NK-92 treated with Interleukin-12 subunit alpha and Interleukin-12 subunit beta, amount 100 ng/mL, for 24 hours (cell line): ENCODE measurements at places on chromosomes 5 and 9.

- no peak for DNase-seq
Measured at GRCh38 chr9:32326146-32326545, 58.3 kb upstream of the ACO1 start.

DNA sequence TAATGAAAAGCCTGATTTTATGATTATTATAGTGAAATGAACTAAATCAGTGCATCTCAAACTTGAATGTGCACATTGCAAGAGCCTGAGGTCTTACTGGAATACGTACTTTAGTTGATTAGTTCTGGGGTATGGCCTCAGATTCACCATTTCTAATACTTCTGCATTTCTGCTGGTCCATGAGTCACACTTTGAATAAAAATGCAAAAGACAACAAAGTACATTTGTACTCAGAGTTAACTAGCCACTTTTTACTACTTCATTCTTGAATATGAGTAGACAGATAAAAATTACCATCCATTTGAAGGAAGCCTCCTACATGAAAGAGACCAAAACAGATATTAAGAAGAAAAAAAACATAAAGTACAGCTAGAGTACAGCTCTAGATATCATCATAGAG, 27.1 kb upstream of the PRR16 start:
- DNase-seq: no peak

DNA sequence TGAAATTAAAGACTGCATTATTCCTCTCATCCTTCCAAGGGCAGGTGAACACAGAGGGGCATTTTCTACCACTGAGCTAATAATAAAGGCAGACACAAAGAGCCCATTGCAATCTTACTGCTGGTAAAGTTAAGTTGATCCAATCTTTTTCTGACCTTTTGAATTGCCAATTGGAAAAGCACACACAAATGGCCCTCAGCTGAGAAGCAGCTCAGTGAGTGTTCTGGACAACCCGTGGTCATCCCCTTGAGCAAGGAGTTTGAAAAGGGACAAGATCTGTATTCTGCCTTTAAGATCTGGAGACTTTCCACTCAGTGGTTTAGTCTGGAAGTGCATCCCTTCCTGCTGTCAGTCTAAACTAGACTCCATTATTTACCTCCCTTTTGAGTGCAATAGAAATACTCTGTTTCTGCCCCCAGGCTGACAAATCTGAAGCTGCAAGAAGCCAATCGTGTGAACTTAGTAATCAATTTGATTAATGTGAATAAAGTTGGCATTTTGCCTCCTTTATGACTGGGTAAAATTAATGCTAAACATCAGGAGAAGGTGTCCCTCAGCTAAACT, 835.7 kb downstream of the MAT2B start:
- DNase-seq: no peak

DNA sequence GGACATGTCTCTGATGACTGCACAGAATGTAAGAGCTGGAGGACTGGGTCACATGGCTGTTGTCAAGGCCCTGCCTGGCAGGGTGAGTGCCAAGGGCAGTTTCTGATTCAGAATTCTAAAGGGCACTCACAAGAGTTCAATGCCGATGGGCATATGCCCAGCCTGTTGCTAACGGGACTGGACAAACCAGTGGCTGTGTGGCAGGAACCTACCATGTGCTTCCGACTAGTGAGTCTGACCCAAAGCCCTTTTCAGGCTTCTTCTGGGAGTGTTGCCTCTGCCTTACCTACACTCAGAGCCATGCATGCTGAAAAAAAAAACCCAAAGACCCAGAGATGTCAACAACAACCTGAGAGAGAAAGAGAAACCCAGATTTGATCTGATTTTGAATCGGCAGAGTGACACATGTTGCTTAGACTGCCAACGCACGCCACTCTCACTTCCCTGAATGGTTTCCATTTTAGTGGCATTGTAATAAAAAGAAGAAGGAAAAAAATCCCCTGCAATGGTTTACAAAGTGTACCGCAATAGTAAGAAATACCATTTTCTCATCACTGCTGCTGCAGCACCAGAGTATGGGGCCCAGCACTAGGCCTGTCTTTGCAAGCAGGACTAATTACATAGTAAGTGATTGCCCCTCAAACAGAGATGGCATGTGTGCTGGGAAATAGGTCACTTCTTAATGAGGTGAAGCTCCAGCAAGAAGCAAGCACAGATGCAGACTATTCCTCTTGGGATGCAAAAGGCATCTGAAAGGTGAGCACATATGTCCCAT, 194.3 kb downstream of the PALM2AKAP2 start:
- DNase-seq: no peak

DNA sequence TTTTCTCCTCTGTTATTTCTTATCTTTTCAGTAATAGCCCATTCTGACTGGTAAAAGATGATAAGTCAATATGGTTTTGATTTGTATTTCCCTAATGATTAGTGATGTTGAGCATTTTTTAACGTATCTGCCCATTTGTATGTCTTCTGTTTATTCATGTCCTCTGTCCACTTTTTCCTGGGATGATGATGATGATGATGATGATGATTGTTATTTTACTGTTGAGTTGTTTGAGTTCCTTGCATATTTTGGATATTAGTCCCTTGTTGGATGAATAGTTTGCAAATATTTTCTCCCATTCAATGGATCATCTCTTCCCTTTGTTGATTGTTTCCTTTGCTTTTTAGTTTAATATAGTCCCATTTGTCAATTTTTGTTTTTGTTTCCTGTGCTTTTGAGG, 27.0 kb downstream of the UTP15 start:
- no peak for DNase-seq

DNA sequence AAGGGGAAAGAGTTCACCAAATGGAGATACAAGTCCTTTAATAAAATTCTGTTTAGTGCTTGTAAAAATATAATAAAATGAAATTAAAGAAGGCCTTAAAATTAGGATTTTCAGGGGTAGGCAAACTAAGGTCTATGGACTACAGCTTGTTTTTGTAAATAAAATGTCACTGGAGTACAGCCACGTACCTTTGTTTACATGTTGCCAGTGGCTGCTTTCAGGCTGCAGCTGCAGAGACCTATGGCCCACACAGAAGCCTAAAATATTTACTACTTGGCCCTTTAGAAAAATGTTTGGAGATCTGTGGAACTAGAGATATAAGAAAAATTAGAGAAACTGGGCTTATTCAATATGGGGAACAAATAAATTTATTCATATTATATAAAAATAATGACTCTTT, 122.8 kb downstream of the RPS23 start:
- no peak for DNase-seq

DNA sequence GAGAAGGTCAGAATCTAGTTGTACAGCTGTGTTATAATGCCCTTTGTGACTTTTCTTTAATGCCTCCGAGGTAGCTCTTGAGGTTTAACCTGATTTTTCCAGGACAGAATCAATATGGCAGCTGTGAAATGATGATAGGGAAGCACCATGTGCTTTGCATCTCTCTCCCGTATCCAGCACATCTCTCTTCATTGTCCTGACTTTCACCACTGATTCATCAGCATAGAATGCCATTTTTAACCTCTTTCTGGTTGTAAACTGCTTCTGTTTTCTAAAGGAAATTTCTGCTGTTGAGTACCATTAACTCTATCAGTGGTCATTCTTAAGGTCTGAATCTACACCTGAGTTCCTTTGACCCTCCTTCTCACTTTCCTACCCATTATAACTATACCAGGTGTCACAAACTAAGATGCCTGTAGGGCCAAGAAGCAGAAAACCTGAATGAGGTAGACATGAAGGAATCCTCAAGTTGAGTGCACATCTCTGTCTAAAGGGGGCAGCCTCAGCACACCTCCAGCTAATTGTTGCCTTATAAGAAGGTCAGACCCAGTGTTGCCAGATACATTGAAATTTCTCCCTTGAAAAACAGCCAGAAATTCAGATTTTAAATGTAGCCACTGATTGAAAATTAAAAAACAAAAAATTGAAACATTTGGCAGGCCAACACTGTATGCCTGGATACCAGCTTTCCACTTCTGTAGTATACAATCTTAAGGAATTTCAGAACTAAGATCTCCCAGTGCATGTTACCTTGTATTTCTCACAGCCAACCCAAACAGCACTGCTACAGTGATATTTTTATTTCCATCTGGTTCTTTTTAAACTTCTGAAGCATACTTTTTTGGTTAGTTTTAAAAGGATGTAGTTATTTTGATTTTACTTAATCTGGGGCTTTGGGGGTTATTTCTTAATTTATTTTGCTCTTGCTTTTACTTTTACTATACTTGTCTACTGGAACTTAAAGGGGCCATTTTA, 35.8 kb upstream of the TLX3 start:
- no peak for DNase-seq

DNA sequence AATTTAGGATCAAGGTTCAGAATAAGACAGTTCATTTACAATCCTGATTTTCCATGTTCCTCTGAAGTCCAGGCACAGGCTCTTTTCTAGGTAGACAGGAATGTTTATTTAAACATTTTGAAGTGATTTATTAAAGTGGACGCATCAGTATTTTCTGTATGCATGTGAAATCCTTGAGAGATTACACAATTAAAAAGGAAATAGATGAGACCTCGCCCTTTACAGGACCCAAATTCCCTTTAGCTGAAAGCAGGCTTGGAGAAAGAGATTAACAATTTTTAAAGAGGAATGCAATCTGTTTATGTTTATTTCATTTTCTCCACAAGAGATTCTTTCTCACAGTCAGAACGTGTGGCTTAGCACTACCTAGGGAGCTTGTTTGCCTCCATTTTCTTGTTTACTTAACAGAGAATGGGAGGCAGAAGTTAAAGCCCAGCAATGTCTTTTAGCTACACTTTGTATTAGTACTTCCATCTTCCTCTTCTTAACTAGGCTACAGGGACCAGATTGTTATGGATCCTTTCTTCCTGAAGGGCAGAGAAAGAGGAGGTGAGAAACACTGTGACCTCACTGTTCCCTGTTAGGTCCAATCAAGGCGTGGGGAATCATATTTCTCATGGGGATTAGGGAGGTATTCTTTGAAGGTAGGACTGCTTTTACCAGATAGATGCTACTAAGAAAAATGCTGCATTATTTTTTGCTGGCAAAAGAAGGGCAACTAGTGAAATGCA, 416.0 kb downstream of the SH3GL2 start:
- no peak for DNase-seq
